ENCODE measurements at places on chromosomes 4 and X. TPM values are rescaled to one million over a fixed set of nuclear protein-coding genes. Genes with fewer than 3 reads are reported as not detected.

Gene SHROOM4
- total RNA-seq = 13.6 TPM

DNA sequence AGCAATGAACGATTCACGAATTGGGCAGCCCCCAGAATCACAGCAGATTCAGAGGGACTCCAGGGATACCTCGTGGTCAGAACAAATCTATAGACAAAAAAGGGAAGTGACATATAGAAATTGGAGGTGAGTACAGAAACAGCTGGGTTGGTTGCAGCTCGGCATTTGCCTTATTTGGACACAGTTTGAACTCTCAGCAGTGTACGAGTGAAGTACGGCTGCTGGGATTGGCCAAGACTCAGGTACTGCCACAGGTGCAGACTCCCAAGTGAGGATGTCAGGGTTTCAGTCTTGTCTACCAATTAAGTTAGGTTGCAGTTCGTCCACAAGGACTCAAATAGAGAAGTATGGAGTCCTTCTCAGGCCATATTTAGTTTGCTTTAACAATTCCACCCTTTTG is 28.2 kb downstream of the HTT-AS start:
- DNase-seq = no peak
- H3K36me3 ChIP-seq = no peaks in the 10 kb centered on the region
- H3K4me1 ChIP-seq = no peaks in the 10 kb centered on the region
- no peak overlapping the region for H3K4me3 ChIP-seq

- no peak overlapping the region for H3K4me3 ChIP-seq
- no peaks in the 10 kb centered on the region for H3K36me3 ChIP-seq
- H3K27ac ChIP-seq = no peak overlapping the region
- no peak for DNase-seq
Observed at GRCh38 chr4:89026542-89026941, 30.4 kb downstream of the FAM13A start.

Gene AADAT
- total RNA-seq = 1.6 TPM

Gene FRG1
- total RNA-seq = 27.9 TPM

DNA sequence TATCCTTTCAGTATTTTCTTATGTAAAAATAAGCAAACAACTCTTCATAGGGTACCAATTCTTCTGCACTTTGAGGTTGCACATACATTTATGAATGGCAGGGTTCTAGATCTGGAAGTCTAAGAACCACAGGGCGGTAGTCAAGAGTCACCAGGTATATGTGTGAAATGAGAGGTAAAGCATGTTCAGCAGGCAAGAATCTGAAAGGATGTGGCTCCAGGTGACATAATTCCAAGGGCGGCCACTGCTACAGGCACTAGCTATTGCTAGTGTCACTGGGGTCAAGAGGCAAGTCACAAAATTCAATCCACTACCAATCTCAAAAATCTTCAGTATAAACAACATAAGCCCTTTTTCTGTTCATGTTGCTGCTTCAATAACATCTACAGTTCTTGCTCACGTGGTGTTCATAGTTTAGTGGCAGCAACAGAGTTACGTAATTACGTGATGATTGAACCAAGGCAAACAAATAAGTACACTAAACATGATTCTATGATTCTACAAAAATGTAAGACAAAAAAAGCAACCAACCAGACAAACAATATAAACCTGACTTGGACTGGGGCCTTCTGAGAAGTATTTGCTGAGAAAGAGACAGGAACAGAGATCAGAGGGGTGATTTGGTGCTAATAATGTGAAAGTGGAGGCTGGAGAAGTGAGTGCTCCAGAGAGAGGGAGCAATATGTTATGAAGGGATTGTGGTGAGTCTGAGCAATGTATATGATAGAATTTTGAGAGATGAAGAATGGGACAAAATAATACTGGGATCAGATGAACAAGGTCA is 101.7 kb downstream of the NAA11 start:
- DNase-seq = no peak
- no peaks in the 10 kb centered on the region for H3K4me1 ChIP-seq
- no peaks in the 10 kb centered on the region for H3K36me3 ChIP-seq
- no peaks in the 10 kb centered on the region for H3K27me3 ChIP-seq
- no peak overlapping the region for H3K4me3 ChIP-seq

- no peaks in the 10 kb centered on the region for H3K36me3 ChIP-seq
- no peak overlapping the region for H3K27ac ChIP-seq
- DNase-seq = no peak
- H3K27me3 ChIP-seq = no peaks in the 10 kb centered on the region
Observed at GRCh38 chr4:72209600-72209999, 177.8 kb downstream of the NPFFR2 start.

DNA sequence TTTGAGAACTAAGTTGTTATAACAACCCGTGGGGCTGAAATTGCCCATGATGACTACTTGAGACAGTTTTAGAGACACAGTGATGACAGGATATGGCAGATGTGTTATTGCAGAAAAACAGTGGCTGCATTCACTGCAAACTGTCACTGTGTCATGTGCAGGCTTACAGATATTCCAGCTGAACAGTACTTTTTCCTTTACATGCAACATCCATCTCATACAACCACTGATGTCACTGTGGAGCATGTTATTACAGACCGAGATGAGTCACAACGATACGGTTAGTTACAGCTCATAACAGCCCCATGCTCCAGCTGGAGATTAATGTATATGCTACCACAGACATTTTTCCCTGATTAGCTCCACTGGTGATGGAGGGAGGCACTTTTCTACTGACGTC is 207.4 kb downstream of the TMA16 start:
- H3K4me1 ChIP-seq = no peaks in the 10 kb centered on the region
- no peak overlapping the region for H3K4me3 ChIP-seq
- H3K27me3 ChIP-seq = no peaks in the 10 kb centered on the region
- no peak overlapping the region for H3K27ac ChIP-seq
- H3K36me3 ChIP-seq = no peaks in the 10 kb centered on the region
- no peak for DNase-seq

Gene ABLIM2
- total RNA-seq = 5.7 TPM

GRCh38 chrX:71815121-71815905 is 52.2 kb downstream of the CXorf49B start:
- H3K27ac ChIP-seq = no peak overlapping the region
- DNase-seq = no peak
- H3K36me3 ChIP-seq = no peaks in the 10 kb centered on the region
- no peak overlapping the region for H3K4me3 ChIP-seq
- H3K27me3 ChIP-seq = no peaks in the 10 kb centered on the region
- no peaks in the 10 kb centered on the region for H3K4me1 ChIP-seq

- H3K4me1 ChIP-seq = no peaks in the 10 kb centered on the region
- H3K4me3 ChIP-seq = no peak overlapping the region
- DNase-seq = no peak
- no peaks in the 10 kb centered on the region for H3K36me3 ChIP-seq
Observed at GRCh38 chr4:69517674-69518073, 22.0 kb upstream of the UGT2B4 start.

Gene DRP2
- not detected for total RNA-seq

DNA sequence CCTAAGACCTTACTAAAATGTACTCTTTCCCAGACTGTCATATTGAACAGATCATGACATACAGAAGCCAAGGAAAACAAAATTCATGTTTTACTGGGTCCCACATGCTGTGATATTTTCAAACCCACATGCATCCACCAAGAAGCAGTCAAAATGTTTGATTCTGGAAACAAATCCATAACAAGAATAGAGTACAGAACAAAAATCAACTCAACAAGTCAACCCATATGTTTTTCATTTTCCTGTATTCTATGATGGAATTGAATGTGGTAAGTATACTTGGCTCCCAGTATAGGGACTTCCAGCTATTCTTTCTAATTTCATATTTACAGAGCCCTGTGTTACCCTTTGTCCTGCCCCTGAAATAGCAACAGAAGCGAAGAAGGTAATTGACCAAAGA is 106.8 kb downstream of the COL25A1 start:
- H3K27me3 ChIP-seq = no peaks in the 10 kb centered on the region
- H3K27ac ChIP-seq = no peak overlapping the region
- H3K4me3 ChIP-seq = no peak overlapping the region
- H3K4me1 ChIP-seq = no peaks in the 10 kb centered on the region
- DNase-seq = no peak

- peak overlapping the region; percentile 36 for H3K27ac ChIP-seq
- H3K4me1 ChIP-seq = no peaks in the 10 kb centered on the region
- H3K27me3 ChIP-seq = no peaks in the 10 kb centered on the region
- no peak overlapping the region for H3K4me3 ChIP-seq
- DNase-seq = no peak
- H3K36me3 ChIP-seq = no peaks in the 10 kb centered on the region
Observed at GRCh38 chrX:118730500-118731247, 3.3 kb downstream of the IL13RA1 start.

DNA sequence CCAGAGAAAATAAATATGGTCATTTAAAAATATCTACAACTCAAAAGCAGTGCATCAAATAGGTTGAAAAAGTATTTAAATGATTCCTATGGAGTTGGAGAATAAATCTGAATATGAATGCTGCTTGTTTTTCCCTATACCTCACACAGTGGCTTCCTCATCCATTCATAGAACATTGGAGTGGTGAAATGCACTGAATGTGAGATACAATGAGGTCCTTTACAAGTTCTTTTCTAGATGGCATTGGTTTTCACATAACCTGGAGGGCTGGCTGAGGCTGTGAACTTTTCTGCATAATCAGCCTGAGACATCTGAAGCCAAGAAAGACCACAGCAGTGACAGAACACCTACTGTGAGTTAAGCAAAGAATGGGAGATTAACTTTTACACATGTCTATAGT is 279.1 kb upstream of the NRK start:
- no peaks in the 10 kb centered on the region for H3K4me1 ChIP-seq
- no peak overlapping the region for H3K27ac ChIP-seq
- H3K4me3 ChIP-seq = no peak overlapping the region
- H3K36me3 ChIP-seq = no peaks in the 10 kb centered on the region

GRCh38 chr4:56301181-56301996 is 85.9 kb downstream of the AASDH start:
- no peak overlapping the region for H3K27ac ChIP-seq
- DNase-seq = peak; percentile 77
- no peak overlapping the region for H3K4me3 ChIP-seq
- H3K27me3 ChIP-seq = no peaks in the 10 kb centered on the region
- no peaks in the 10 kb centered on the region for H3K4me1 ChIP-seq

GRCh38 chr4:6362896-6363295 is 93.2 kb downstream of the WFS1 start:
- no peaks in the 10 kb centered on the region for H3K4me1 ChIP-seq
- no peaks in the 10 kb centered on the region for H3K27me3 ChIP-seq
- no peaks in the 10 kb centered on the region for H3K36me3 ChIP-seq

- no peak overlapping the region for H3K27ac ChIP-seq
- H3K4me3 ChIP-seq = no peak overlapping the region
- H3K36me3 ChIP-seq = no peaks in the 10 kb centered on the region
- H3K27me3 ChIP-seq = no peaks in the 10 kb centered on the region
Observed at GRCh38 chr4:150224896-150225591, 146.8 kb downstream of the DCLK2 start.

Gene TEX13D
- not detected for total RNA-seq

GRCh38 chr4:89029591-89029990 is 27.4 kb downstream of the FAM13A start:
- H3K27me3 ChIP-seq = no peaks in the 10 kb centered on the region
- H3K36me3 ChIP-seq = no peaks in the 10 kb centered on the region
- H3K4me3 ChIP-seq = no peak overlapping the region

GRCh38 chrX:109841869-109842579 is 109.0 kb upstream of the ACSL4 start:
- H3K27ac ChIP-seq = no peak overlapping the region
- no peak overlapping the region for H3K4me3 ChIP-seq
- H3K4me1 ChIP-seq = no peaks in the 10 kb centered on the region
- H3K36me3 ChIP-seq = no peaks in the 10 kb centered on the region

GRCh38 chr4:180999217-180999616 is 1244.0 kb upstream of the TENM3 start:
- no peaks in the 10 kb centered on the region for H3K36me3 ChIP-seq
- H3K4me1 ChIP-seq = no peaks in the 10 kb centered on the region
- H3K27ac ChIP-seq = no peak overlapping the region
- DNase-seq = no peak

GRCh38 chr4:152374153-152374552 is 161.7 kb downstream of the FBXW7 start:
- no peak overlapping the region for H3K4me3 ChIP-seq
- DNase-seq = no peak
- H3K4me1 ChIP-seq = no peaks in the 10 kb centered on the region
- H3K27ac ChIP-seq = no peak overlapping the region
- no peaks in the 10 kb centered on the region for H3K27me3 ChIP-seq

GRCh38 chrX:72123471-72124185 is 8.1 kb downstream of the RTL5 start:
- DNase-seq = peak; percentile 74
- peak overlapping the region; percentile 60 for H3K27ac ChIP-seq
- no peaks in the 10 kb centered on the region for H3K27me3 ChIP-seq
- H3K4me3 ChIP-seq = no peak overlapping the region
- H3K36me3 ChIP-seq = no peaks in the 10 kb centered on the region

Data from right atrium auricular region (tissue), 2 donors.